Stimulated activated CD8-positive, alpha-beta memory T cell treated with anti-CD3 and anti-CD28 coated beads, Interleukin-15, amount 100 ng/mL, for 4 hours (primary cell): ENCODE measurements at places on chromosomes 12 and 14.

- DNase-seq = no peak
These were observed 4.7 kb upstream of the TMEM229B start for GRCh38 chr14:67493092-67493717.

- no peak for DNase-seq
These were observed 787 bp downstream of the KCNH3 start for GRCh38 chr12:49539406-49540228.

GRCh38 chr14:90451961-90452360 lies 55.1 kb downstream of the CALM1 start:
- no peak for DNase-seq

DNA sequence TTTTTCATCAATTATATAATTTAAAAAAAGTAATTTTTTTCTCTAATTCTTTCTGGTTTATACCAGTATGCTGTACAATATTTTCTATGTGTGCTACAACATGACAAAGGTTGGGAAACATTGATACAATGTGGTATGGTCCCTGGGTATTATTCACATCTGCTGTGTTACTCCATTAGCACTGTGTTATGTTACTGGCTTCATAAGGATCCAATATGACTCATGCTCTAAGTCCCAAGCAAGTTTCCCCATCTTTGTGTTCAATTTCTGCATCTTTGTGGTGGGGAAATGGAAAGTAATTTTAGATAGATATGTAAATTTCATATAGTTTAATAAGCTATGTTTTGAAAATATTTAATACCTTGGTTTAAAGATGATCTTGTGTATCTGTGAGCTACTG lies 35.8 kb downstream of the FBXO33 start:
- no peak for DNase-seq

GRCh38 chr14:64421166-64421565 lies 33.0 kb downstream of the MTHFD1 start:
- DNase-seq = no peak

DNA sequence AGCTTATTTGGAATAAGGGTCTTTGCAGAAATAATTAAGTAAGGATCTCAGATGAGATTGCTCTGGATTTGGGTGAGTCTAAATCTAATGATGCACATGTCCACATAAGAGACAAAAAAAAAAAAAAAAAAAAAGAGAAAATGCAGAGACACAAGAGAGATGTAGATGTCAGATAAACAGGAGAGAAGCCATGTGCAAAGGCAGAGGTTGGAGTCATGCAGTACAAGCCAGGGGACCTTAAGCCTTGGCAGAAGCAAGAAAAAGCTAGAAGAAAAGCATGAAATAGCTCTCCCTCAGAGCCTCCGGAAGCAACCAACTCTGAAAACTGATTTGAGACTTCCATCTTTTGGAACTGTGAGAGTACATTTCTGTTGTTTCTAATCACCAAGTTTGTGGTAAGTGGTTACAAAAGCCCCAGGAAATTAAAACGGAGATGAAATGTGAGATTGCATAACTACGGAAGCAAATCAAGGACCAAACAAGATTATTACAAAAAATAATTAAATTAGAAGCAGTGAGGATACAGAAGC lies 1304.0 kb upstream of the SEL1L start:
- no peak for DNase-seq

GRCh38 chr12:115891556-115892164 lies 385.8 kb downstream of the MED13L start:
- DNase-seq = no peak

- DNase-seq = no peak
These were observed 21.2 kb downstream of the GOLGA3 start for GRCh38 chr12:132807295-132808092.

DNA sequence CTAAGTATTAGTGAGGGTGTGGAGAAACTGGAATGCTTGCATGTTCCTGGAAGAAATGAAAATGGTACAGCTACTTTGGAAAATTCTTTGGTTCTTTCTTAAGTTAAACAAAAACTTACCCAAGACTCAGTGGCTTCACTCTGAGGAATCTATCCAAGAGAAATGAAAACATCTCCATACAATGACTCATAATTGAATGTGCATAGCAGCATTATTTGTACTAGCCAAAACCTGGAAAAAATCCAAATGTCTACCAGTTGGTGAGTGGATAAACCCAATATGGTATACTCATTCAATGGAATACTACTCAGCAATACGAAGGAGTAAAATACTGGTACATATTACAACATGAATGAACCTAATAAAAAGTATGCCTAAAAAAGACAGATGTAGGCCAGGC lies 18.0 kb upstream of the CRACR2A start:
- no peak for DNase-seq

DNA sequence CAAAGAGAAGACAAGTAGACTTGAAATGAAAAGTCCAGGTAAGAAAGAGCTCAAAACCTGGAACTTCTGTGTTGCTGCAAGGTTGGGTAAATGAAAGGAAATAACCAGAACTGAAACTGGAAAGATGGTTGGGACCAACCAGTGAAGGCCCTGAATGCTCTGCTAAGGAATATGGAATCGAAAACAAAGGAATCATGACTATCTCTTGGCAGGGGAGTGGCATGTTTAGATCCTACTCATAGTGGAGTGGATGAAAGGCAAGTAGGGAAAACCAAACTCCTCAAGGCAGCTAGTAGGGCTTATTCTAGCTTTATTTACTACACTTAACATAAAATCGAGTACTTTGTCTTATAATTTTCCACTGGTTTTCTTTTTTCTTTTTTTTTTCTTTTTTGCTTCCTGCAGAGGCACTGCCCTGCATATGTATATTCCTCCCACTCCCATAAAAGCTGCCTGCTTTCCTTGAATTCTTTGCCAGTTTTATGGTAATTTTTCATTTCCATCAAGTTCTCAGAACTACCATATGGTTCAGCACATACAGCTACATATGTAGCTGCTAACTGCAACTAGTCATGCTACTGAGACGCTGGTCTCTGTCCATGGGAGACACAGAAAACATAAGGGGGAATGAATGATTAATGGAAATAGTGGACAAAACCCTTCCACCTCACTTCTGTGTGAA lies 247.1 kb upstream of the TMTC1 start:
- DNase-seq = no peak

DNA sequence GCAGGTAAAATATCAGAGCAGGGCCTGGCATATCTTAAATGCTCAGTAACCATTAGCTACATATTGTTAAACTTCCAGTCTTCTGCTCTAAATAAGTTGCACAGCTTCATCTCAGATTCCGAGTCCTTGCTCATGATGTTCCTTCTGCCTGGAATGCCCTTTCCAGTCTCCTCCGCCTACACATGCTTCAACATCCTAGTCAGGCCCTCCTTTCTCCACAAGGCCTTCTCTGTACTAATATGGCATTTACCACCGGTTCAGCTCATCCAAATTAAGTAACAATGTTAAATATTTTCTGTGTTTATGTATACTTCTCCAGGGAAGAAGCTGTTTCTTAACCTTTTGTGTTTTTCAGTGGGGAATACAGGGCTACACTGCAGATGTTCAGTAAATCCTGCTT lies 8.5 kb downstream of the DHH start:
- DNase-seq = no peak

DNA sequence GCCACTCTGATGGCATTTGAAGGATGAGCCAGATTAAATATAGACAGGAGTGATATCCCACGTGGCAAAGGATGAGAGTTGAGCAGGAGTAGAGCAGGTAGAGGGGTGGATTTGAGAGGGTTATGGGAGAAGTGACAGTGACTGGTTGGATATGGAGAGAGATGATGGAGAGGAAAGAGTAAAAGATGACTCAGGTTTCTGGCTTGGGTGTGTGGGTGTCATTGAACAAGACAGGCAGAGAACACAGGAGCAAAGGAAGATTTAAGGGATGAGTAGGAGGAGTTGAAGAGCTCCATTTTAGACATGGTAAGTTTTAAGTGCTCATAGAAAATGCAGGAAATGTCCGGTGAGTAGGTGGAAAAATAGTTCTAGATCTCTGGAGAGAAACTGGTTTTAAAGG lies 136.9 kb downstream of the EGLN3 start:
- no peak for DNase-seq

- DNase-seq = no peak
These were observed 127.6 kb upstream of the NCOR2 start for GRCh38 chr12:124694846-124695497.

- no peak for DNase-seq
These were observed 264.4 kb downstream of the FOXG1 start for GRCh38 chr14:29030970-29031369.

GRCh38 chr12:75656648-75657047 lies 145.2 kb upstream of the KRR1 start:
- DNase-seq = no peak

GRCh38 chr12:111074965-111075364 lies 154.6 kb upstream of the MYL2 start:
- no peak for DNase-seq

- DNase-seq = no peak
These were observed 43.5 kb downstream of the KCTD10 start for GRCh38 chr12:109433618-109434017.

DNA sequence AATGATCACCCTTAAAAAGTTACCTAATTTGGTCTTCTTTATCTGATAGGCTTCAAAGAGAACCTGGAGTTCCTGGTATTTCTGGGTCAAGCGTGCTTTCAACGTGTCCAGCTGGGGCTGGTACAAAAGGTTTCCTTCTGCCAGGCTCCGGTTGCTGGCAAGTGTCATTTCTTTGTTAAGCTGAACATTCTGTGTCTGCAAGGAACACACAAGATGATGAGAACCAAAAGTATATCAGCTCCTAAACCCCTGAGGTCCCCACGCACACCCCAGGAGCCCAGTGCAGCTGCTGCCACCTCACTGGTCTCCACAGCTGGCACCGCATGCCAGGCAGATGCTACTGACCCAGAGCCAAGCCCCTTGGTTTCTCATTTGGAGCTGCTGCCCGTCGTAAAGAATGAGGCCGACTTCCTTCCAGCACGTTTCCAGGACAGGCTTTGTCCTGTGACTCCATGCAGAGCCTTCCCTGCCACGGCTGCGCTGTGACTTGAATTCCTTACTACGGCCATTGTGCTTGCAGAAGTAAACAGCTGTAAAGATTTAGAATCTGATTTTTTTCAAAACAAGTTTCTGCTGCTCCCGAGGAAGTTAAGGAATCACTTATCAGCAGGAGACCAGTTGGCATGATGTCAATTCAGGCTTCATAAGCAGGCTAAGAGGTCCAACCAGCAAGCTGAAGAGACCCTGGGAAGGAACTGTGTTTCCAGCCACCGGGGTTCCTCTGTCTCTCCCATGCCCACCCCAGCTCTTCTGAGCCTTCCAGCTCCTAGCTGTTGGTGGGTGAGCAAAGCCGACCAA lies 24.9 kb downstream of the VPS37B start:
- DNase-seq = no peak

GRCh38 chr12:2960996-2961616 lies 1.9 kb downstream of the TEAD4 start:
- no peak for DNase-seq

- DNase-seq = no peak
These were observed 417.7 kb downstream of the ATP23 start for GRCh38 chr12:58359084-58359483.
